AG04450 (cell line): ENCODE measurements at places on chromosomes 6 and 20.

DNA sequence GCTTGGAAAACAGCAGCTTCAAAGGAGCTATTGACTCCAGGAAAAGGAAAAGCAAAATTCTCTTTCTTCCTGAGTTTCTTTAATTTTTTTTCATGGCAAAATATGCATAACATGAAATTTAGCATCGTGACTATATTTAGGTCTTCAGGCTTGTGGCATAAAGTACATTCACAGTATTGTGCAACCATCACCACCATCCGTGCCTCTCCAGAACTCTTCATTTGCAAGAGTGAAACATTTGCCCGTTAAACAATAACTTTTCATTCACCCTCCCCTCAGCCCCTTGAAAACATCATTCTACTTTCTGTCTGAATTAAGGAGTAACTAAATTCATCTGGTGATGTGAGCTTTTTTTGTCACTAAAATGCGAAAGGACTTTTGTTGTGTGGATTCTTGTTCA is 251.7 kb downstream of the PHACTR1 start:
- no peak for DNase-seq

GRCh38 chr6:136370988-136371728 is 81.5 kb upstream of the BCLAF1 start:
- no peak for DNase-seq

DNA sequence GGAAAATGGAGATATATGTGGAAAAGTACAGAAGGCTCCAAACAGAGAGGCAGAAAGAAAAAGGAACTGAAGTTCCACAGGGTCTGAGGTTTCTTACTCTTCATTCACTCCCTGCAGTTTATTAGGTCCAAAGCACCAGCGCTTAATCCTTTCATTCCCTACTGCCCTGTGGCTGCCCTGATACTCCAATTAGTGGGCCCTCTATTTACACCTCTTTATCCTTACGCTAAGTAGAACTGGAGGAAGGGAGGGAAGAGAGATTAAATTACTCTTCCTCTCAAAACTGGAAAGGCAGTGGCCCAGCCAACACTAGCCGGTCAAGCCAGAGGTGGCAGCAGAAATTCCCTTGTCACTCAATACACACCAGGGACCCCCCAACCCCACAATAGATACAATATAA is 20.4 kb downstream of the TRERF1 start:
- DNase-seq = no peak

- no peak for DNase-seq
These were observed 95.6 kb downstream of the SYCP2 start for GRCh38 chr20:59837623-59838394.

GRCh38 chr20:1810926-1811620 is 84.1 kb upstream of the SIRPA start:
- DNase-seq = no peak
